Kidney (tissue), 22 donors: ENCODE measurements at places on chromosomes 2 and 18.
A peak's percentile ranks its signal among the peaks of the same experiment; 100 is the strongest.

DNA sequence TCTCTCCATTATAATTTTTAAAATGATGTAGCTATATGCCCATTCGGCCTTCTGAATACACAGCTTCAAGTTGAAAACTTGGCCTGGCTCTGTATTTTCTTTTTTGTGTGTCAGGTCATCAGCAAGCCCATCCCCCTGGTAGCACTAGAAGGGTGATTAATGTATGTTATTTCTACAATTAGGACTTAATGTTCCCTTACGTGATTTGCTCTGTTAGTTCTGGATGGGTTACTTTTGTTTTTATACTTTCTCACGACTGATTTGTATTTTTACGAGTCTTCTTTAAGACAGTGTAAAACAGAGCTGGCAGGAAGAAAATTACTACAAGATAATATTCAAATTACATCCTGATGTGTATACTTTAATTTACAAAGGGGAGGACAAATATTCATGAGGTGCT is 88.4 kb upstream of the RGPD4 start:
- DNase-seq = peak; percentile 86

GRCh38 chr2:16067866-16068551 is 127.7 kb downstream of the MYCN start:
- no peak for DNase-seq

DNA sequence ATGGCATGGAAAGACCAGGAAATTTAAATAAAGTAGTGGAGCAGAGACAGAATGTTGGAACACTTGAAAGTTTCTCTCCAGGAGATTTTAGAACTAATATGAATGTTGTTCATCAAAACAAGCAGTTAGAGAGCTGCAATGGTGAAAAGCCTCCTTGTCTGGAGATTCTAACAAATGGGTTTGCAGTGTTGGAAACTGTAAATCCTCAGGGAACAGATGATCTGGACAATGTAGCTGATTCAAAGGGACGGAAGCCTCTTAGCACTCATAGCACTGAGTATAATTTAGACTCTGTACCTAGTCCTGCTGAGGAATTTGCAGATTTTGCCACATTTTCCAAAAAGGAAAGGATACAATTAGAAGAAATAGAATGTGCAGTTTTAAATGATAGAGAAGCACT is 27.7 kb downstream of the AFTPH start:
- no peak for DNase-seq

DNA sequence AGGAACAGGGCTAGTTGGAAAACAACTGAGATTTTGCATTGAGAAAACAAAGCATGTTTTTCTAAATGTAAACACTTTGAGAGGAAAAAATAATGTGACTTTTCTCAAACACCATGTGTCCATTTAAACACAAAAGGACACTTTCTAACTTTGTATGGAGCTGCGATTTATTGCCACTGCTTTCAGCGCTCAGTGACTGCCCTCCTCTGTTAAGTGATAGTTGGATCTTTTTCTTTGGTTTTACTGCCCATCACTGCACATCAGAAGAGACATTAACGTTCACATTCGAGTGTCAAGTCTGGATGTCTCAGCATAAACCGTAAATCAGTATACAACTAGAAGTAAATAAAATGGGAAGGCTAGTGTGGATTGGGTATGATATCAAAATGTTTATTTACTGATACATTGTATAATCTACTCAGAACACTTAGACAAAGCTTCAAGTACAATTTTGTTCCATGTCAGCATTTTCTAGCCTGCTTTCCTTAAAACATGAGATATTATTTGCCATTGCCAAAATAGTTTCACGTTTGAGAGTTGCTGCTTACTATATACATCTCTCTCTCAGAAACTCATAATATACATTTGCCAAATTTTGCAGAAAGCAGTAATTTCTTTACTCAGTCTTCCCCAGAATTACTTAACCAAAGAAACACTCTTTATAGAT is 237.6 kb downstream of the IKZF2 start:
- DNase-seq = no peak

GRCh38 chr18:48566589-48566988 is 27.8 kb downstream of the CTIF start:
- DNase-seq = no peak

- DNase-seq = no peak
These were observed 128.2 kb upstream of the DNAJC10 start for GRCh38 chr2:182587831-182588230.

DNA sequence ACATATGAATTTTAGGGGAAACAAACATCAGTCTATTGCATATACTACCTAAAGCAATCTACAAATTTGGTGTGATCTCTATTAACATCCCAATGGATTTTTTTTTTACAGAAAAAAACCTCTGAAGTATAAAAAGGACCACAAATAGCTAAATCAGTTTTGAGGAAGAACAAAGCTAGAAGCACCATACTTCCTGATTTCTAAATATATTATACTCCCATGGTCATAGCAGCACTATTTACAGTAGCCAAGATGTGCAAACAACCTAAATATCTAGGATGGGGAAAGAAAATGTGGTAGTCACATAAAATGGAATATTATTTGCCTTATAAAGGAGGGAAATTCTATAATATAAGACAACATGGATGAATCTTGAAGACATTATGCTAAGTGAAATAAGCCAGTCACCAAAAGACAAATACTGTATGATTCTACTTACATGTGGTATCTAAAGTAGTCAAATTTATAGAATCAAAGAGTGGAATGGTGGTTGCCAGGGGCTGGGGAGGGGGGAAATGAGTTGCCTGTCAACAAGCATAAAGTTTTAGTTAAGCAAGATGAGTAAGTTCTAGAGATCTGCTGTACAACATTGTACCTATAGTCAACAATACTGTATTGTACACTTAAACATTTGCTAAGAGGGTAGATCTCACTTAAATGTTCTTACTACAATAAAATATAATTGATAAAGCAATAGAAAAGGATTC is 17.6 kb upstream of the CASP8 start:
- no peak for DNase-seq

DNA sequence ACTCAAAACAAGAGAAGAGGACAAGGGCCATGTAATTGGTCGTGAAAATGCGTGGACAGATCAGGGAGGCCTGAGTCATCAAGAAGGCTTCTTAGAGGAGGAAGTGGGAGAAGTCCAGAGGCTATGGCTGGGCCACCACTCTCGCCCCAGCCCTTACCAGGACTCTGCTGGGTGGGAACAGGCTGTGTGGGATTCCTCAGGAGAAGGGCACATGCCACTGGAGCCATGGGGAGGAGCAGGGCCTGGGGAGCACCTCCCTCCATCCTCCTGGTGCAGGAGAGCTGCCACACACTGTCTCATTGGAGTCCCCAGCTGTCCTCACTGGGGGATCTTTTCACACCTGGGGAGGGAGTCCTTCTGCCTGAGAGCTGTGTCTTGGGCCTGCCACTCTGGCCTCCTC is 9.4 kb upstream of the RALB start:
- DNase-seq = no peak

- no peak for DNase-seq
These were observed 35.7 kb downstream of the NOL10 start for GRCh38 chr2:10654069-10654468.

DNA sequence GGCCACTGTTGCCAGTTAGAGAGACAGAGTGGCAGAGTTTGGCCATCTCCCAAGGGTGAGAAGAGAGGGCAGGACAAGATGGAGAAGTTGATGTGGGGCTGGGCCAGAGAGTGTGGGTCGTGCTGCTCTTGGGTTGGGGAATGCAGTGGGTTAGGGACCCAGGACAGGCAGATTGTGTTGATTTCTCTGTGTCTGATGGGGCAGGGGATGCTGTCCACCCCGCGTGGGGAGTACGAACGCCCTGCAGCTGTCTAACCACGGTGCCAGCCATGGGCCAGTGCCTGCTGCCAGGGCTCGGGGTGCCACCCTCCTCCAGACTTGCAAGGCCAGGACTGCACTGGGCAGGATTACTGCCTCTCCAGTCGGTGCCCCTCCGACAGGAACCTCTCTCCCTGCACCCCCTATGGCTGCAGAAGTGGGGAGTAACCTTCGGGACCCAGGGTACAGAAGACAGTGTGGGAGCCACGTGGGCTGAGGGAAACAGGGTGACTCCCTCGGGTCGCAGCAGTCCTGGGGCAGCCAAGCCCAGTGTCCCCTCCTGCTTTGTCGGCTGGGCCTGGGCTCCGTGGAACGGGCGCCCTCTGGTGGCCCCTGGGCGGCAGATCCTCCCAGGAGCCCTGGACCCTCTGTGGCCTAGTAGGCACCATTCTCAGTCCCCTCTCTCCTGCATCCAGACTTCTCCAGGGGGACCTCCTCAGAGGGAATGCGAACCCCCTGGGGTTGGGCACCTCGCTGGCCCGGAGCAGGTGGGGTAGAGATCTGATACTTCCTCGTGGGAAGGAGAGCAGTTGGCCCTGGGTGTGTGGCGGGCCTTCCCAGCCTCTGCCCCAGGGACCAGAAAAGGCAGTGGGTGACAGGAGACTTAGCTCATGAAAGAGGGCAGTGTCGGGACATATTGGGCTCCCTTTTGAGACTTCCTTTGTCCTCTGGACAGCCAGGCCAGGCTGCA is 2.7 kb downstream of the GPC1 start:
- peak; percentile 71 for DNase-seq

GRCh38 chr2:26345283-26345544 is 729 bp upstream of the SELENOI start:
- DNase-seq = no peak

DNA sequence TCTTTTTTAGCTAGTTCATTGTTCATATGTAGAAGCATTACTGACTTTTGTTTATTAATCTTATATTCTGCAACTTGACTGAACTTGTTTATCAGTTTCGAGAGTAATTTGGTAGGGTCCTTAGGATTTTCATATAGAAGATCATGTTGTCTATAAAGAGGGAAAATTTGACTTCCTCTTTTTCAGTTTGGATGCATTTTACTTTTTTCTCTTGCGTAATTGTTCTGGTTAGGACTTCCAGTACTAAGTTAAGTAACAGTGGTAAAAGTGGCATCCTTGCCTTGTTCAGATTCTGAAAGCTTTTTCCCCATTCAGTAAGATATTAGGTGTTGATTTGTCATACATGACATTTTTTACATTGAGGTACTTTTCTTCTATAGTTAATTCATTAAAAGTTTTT is 726.0 kb downstream of the KCNJ3 start:
- no peak for DNase-seq

DNA sequence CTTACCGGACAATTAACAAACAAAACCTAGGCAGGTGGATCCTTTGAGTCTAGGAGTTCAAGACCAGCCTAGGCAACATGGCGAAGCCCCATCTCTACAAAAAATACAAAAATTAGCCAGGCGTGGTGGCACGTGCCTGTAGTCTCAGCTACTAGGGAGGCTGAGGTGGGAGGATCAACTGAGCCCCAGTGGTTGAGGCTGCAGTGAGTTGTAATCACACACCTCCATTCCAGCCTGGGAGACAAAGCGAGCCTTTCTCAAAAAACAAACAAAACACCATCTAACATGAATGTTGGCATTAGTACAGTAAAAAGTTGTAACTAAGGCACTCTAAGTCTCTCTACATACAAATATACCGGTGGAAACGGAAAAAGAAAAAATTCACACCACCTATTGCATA is 5.3 kb downstream of the SP3 start:
- no peak for DNase-seq

GRCh38 chr2:17713291-17713690 is 40.3 kb downstream of the SMC6 start:
- DNase-seq = no peak

DNA sequence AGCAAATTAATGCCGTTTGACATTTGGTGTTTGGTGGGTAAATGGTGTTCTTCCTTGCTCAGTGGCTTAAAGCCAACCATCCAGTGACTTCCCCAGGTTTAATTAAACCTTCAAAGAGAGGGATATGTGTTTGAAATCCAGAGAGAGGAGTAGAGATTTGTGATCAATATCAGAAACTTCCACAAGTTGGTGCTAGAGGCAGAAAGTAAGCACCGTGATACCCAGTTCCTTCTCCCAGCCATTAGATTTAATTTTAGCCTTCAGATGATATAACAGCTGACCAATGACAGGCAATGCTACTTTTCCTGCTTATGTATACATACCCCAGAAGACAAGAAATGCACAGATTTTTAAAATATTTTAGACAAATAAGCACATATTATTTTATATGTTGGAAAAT is 398.5 kb downstream of the CDH2 start:
- DNase-seq = no peak

DNA sequence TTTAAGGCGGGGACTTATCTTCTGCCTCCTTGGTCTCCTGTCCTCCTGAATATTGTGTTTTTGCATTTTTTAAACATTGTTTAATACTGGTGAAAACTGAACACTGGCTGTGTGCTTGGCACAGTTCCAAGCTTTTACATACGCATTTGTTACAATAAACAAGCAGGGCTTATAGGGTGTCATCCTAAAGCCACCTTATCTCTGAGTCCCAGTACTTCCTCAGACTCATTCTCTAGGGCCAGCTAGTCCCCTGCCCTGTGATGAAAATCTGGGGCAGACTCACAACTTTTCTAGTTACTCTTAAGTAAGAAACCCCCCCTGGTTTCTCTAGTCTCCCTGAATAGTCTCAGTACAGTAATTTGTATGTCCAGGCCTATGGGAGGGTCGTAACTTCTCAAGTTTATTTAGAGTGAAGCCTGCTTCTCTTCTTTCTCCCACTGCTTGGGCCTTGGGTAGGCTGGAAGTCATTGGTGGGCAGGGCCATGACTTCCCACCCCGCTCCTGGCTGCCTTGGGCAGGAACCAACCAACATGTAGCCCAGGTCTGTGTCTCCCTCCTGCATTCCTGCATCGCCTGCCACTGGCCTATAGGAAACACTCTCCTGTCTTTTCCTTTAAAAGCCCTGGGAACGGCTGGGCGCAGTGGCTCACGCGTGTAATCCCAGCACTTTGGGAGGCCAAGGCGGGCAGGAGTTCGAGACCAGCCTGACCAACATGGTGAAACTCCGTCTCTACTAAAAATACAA is 7.7 kb upstream of the KCNE4 start:
- no peak for DNase-seq

DNA sequence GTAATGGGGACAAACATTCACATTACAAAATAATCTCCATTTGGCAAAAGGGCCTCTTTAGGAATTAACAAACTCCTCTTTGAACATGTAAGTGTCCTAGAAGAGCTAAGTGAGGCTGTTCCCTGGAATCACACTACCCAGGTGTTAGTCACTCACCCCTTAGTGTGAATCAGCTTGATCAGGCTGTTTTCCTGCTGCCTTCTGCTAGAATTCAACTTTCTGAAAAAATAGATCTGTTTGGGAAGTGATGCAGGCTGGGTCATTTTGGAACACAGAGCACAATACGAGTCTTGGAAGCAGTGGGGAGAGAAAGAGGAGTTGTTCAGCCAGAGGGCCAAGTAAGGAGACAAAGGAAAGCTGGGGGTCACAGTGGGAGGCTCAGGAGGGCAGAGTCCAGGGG is 40.0 kb downstream of the TTC32 start:
- no peak for DNase-seq

GRCh38 chr2:69118609-69119008 is 105.6 kb downstream of the ANTXR1 start:
- DNase-seq = no peak

- no peak for DNase-seq
These were observed 155.0 kb downstream of the TNS1 start for GRCh38 chr2:217847552-217848350.

DNA sequence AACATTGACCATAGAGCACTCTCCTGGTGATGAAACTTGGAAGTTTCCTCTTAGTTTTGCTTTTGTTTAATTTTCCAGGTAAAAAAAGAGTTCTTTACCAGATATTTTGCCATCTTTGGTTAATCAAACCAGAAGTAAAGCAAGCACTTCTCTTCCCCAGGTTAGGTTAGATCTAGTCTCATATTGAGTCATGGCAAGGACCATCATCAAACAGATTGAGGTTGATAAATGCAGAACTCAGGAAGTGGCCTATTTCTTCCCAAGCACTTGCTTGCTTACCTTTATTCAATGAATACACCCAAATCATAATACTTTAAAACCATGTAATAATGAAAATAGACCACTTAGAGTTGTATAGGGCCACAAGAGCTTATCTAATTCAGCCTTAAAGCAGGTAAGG is 23.4 kb downstream of the DNAH6 start:
- DNase-seq = no peak

- DNase-seq = peak; percentile 73
These were observed 79.8 kb downstream of the VAPA start for GRCh38 chr18:9993521-9994025.
